Activated CD8-positive, alpha-beta memory T cell treated with anti-CD3 and anti-CD28 coated beads for 1 hour (primary cell): ENCODE measurements at places on chromosomes 7 and 10.

GRCh38 chr7:78634093-78634492 lies 819.4 kb downstream of the MAGI2 start:
- DNase-seq, result no peak

DNA sequence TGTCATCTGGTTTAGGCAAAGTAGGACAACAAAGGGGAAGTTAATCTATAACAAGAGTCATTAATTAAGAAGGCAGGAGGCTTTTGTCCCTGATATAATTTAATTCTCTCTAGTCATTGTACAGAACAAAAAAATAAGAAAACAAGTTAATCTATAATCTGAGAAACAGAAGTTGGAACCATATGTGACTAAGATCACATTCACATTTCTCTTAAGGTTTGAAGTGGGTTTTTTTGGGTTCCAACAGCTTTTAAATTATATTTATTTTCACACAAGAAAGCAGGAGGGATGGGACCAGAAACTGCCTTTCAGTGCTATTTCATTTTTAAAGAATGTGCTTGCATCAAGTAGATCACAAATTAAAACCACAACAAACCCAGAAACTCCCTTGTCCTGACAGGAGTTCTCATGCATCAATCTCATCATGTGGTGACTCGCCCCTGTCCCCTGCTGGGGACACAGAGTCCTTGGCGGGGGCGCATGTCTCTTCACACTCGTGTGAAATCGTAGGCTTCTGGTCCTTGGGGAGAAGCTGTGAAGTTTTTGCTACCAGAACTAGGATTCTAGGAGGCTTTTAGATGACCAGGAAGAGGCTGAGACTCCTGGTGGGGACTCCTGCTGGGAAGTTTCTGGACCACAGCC lies 10.1 kb upstream of the OPN4 start:
- no peak for DNase-seq

- DNase-seq, result no peak
These were observed 50.8 kb downstream of the ALOX5 start for GRCh38 chr10:45424668-45425404.

DNA sequence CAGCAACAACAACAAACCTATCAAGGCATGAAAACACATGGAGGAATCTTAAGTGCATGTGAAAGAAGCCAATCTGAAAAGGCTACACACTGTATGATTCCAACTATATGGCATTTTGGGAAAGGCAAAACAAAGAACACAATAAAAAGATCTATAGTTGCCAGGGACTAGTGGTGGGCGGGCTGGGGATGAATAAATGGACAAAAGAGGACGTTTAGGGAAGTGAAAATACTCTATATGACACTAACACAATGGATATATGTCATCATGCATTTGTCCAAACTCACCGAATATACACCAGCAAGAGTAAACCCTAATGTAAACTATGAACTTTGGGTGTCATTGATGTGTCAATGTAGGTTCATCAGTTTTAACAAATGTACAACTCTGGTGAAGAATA lies 89.1 kb downstream of the SEMA3E start:
- DNase-seq, result no peak

GRCh38 chr7:15104411-15105092 lies 202.0 kb upstream of the DGKB start:
- DNase-seq, result no peak

DNA sequence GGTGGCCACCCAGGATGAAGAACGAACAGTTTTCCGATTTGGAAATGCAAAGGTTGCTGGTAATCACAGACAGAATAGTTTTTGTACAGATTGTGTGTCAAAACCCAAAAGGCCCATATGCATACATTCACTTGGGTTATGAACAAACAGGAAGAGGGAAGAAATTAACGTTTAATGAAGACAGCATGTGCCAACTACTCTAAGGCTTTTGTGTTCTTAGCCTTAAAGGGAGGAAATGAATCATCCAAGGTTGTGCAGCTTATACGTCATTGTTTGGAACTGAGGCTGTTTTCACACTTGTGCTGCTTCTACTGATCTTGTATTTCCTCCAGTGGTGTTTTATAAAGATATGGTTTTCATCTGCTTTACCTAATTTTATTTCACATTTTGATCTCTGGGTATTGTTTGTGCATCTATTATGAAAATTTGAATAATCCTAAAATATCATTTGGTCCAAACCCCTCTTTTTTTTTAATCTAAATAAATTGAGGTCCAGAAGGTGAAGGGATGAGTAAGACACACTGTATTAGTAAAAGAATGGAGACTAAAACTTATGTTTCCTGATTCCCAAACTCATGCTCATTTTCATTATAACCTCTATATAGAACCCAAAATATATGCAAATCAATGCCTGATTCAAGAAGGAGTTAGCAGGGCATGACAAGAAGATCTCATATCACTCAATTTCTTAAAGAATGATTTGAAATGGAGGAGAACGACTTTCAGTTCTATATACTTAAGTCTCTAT lies 373.1 kb downstream of the THSD7A start:
- no peak for DNase-seq

GRCh38 chr7:1695800-1696454 lies 25.9 kb downstream of the ELFN1 start:
- DNase-seq, result no peak

- peak; percentile 38 for DNase-seq
These were observed 10.0 kb upstream of the CHCHD1 start for GRCh38 chr10:73771722-73772280.

- DNase-seq, result no peak
These were observed 85.5 kb downstream of the CUX1 start for GRCh38 chr7:101902680-101903514.

DNA sequence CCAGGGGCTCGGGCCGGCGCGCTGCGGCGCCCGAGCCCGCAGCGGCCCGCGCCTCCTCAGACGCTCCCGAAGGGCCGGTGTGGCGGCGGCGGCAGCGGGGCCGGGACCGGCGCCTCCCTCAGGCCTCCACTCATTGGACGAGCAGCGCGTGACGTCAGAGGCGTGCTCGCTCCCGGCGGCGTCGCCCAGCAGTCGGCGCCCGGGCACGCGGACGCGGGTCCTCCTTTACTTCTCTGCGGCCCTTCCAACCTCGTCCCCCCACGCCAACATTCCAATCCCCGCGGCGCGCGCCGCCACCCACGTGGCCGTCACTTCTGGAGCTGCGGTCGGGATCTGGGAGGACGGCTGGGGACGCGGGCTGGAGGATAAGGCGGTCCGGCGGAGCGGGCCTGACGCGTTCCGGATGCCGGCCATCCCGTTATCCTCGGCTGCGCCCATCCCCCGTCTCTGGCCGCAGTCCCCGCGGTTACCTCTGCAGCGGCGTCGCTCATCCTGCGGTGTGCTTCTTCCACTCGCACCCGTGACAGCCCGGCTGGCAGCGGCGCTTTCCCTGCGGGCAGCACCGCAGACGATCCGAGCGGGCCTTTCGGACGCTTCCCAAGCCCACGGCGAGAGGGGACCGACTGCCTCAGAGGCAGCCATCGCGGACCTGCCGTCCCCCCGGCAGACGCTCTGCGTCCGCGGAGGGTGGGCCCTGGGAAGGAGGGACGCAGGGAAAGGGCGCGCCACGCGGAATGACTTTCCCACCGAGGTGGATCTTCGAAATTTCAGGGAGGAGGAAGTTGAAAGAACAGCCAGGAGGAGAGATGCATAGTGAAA lies at the start of gene PDZD8:
TSS of gene PDZD8 (minus strand) at position 81 of the 819 bp plus-strand sequence. CDS start 213 bp downstream, outside the sequence.
- peak; percentile 95 for DNase-seq

- DNase-seq, result no peak
These were observed 604.1 kb downstream of the GALNT17 start for GRCh38 chr7:71735961-71736556.

- DNase-seq, result no peak
These were observed 49.5 kb downstream of the ZNF37A start for GRCh38 chr10:38143587-38143986.

DNA sequence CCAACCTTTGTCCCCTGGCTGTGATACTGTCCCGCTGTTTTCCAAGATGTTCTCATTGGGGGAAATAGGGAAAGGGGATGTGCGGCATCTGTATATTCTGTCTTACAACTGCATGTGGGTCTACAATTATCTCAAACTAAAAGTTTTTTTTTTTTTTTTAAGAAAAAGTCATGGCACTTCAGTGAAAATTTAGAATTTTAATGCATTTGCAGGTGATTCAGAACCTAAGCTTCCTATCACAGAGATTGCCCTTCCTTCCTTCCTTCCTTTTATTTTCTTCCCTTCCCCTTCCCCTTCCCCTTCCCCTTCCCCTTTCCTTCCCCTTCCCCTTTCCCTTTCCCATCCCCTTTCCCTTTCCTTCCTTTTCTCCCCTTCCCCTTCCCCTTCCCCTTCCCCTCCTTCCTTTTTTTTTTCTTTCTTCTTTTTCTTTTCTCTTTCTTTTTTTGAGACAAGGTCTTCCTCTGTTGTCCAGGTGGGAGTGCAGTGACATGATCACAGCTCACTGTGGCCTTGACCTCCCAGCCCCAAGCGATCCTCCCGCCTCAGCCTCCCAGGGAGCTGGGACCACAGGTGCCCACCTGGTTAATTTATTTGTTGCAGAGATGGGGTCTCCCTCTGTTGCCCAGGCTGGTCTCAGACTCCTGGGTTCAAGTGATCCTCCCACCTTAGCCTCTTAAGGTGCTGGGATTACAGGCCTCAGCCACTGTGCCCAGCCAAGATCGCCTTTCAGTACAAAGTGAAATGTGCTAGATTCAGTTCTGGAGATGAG lies 32.0 kb downstream of the JAKMIP3 start:
- no peak for DNase-seq

DNA sequence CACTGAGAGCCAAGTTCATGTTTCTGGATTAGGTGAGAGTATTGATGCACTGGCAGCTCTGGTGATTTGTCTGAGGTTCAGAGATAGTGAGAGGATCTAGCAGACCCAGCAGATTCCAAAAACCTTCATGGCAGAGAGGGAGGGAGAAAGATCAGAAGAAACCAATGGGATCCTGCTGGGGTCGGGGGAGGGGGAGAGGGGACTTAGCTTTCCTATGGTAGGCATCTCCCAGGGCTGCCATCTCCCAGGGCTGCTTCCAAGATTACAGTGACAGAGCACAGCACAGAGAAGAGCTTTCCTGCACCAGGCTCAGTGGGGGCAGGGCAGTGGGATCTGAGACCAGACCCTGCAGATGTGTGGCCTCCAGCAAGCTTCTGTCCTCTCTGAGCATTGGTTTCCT lies 76.8 kb upstream of the GDF10 start:
- no peak for DNase-seq

DNA sequence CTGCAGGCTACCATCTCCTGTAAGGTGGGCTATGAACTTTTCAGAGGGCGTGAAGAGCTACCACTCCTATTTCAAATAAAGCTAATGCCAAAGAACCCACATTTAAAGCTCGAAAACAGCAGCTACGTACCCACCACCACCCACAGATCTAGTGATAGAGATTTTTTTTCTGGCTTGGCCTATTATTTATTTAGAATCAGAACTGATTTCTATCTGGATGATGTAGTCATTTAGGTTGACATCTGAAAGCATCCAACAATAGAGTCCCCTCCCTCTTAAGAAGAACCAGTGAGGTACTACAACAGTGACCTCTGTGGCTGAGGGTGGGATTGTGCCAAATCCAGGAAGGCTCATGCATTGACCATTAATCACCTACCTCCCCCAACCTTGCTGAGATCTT lies 113.8 kb upstream of the ADO start:
- DNase-seq, result no peak

DNA sequence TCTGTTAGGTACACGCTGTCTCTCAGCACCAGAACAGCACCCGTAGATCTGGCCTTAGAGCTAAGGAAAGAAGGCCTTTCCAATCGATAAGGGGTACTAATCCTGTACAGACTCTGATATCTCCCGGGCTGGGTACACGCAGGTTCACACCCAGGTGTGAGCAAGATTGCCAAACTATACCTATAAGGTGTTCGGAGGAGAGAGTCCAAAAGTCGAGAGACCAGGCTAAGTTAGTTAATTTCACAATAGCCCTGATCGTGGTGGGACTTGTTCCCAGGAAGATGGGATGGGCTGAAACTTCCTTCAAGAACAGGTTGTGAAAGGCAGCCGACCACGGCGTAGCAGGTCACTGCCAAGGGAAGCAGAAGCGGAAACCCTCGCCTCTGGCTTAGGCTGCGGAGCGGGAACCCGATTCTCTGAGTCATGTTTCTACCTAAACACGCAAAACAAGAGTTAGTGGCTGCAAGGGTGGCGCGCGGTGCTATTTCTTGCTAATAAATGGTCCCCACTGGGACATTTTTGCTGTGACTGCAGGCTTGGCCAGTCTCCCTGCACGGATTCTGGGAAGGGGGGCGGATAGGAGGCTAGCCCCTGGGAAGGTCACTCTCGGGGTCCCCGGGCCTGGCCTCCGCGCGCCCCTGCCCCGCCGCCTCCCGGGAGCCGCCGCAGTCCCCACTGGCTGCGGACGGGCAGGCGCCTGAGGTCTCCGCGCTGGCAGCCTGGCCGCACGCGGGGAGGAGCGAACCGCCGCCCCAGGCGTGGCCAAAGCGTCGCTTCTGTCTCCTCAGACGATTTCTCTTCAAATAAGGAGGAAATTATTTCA lies 75.4 kb upstream of the PDSS1 start:
- no peak for DNase-seq

DNA sequence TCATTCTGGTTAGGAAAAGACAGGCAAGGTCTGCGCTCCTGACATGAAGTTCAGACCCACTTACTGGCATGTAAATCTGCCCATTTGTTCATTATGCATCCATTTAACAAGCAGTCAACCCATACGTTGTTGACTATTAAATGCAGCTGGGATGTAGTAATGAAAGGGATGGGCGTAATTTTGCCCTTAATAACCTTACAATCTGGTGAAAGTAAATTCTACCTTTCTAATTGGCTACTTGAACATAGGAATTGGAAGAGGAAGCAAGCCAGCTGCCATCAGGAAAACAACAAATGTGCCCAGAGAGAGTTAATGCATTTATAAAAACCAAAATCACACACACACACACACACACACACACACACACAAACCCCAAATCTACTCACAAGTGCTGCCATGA lies 170.2 kb upstream of the PITRM1 start:
- no peak for DNase-seq

- peak; percentile 1 for DNase-seq
These were observed 52.3 kb upstream of the EN2 start for GRCh38 chr7:155405399-155406318.

- no peak for DNase-seq
These were observed 1634.5 kb upstream of the LRRTM3 start for GRCh38 chr10:65291286-65291685.

DNA sequence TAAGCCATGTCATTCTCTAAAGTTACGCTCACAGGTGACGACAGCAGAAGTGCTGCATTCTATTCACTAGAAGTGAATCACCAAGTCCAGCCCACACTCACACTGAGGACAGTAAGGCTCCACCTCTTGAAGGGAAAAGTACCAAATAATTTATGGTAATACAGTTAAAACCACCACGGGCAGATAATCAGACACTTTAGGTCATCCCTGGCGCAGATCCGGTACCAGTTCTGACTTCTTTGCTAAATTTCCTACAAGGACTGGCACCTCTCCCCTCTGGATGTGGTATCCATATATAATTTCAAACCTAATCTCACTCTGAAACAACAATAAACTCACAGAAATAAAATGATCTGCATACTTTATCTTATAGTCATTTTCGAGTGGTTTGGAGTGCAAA lies 954.7 kb upstream of the GHITM start:
- no peak for DNase-seq

DNA sequence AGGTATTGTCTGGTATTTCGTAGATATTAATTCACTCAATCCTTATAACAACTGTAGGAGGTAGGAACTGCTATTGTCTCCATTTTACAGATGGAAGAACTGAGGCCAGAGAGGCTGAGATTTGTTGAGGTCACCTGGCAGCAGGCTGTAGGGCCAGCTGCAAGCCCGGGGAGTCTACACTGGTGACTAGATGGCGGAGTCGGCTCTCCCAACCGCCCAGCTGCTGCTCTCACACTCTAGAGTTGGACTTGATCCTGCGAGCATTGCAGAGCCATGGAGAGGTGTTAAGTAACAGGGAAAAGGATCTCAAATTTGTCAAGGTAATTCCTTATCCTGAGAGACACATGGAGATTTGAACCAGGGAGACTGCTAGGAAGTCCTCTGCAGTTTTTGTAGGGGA lies 124.1 kb downstream of the CAMK1D start:
- DNase-seq, result no peak
